Activated CD4-positive, alpha-beta T cell treated with anti-CD3 and anti-CD28 coated beads, Interleukin-2, Interleukin-4, amounts not matched to agents 100 ng/mL and 50 ng/mL, durations not matched to agents 16 hours and 8 hours (primary cell): ENCODE measurements at places on chromosomes 3 and 15.

DNA sequence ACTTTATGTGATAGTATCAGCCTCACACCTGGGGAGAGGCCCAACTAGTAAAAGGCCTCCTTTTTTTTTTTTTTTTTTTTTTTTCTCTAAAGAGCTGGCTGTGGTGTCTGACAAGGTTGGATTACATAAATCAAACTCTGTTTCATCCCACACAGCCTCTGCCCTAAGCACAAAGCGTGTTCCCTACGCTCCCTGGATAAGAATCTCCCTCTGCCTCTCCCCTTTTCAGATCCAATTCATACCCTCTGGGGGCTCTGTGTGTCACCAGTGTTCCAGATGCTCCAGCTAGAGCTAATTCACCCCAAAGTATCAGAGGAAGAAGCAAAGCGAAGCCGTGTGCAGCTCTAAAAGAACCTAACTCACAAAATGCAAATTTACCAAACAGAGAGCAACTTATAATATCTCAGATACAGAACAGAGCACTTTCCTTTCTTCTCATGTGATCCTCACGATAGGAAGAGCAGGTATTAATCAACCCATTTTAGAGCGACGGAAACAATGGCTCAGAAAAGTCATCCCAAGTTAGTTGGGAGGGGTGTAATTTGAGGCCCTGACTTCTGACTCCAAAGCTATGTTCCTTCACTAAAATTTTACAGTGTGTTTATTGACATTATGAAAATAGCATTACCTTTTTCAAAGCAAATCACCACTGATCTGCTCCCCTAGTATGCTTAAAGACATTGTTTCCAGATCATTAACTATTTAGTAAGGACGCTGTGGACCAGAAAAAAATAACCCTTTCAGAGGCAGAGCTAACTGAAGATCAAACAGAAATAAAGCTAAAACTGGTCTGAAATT lies 12.4 kb downstream of the BMF start:
- no peak for DNase-seq

DNA sequence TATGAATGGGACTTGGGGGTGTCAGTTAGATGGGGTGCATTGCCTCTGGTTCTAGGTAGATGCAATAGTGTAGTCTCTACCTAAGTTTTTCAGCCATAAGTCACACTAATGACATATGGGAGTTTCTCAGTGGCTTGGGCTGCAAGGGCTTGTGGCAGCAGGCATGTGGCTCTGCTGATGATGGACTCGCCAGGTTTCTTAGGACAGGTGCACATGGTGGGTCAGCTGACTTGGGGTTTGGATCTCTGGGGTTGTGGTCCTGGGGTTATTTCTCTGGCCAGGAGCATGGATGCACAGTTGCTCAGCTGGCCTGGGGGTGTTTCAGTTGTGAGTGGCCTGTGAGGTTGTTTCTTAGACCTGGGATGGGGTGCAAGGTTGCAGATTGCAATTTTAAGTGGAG lies 120.0 kb upstream of the DCBLD2 start:
- no peak for DNase-seq

- DNase-seq: peak; percentile 58
Measured at GRCh38 chr15:90264671-90265070, 801 bp upstream of the NGRN start.

- no peak for DNase-seq
Measured at GRCh38 chr3:106007512-106007911, 138.7 kb upstream of the CBLB start.

GRCh38 chr15:89632563-89633430 lies 22.5 kb downstream of the KIF7 start:
- DNase-seq: no peak
